ENCODE measurements at places on chromosomes 1 and 21.

DNA sequence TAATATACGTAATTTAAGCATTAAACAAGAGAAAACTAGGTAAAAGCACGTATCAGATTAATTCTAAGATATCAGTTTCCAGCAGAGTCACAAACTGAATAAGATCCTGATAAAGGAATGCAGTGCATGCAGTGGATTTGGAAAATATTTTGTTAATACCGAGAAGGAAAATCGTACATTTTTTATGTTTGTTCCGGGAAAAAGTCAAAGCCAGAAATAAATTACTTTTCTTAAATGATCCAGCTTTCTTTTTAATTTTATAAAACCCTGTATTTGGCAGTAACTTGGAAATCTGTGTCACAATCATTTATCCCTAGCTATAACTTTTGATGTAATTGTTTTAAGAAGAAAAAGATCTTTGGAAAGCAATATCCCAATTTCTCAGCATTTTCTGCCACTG, 955 bp downstream of the PALMD start:
- H3K36me3 ChIP-seq: no peaks in the 10 kb centered on the region
- DNase-seq: no peak
- H3K4me1 ChIP-seq: peaks cover 41% of the 10 kb centered on the region

GRCh38 chr1:36448530-36449056, 1.7 kb downstream of the OSCP1 start:
- DNase-seq: no peak
- peak overlapping the region; percentile 3 for H3K27ac ChIP-seq
- H3K4me3 ChIP-seq: peak overlapping the region; percentile 95

DNA sequence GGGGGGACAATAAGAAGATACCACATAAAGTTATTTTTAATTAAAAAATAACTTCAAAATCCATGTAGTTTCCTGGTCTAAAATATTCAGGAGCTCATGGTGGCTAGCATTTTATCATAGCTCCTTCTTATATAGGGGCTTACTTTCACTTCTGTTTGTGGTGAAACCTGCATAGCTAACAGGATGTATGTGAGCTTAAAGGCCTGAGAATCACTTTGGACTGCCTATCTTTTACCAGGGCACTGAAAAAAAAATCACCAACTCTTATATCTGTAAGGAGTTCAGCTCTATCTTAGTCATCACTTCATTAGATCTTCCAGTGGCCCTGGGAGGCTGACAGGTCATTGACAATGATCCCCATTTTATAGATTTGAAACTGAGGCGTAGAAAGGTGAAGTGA, 21.3 kb downstream of the UROD start:
- no peaks in the 10 kb centered on the region for H3K27me3 ChIP-seq
- H3K4me3 ChIP-seq: no peak overlapping the region
- no peak overlapping the region for H3K27ac ChIP-seq
- H3K4me1 ChIP-seq: no peaks in the 10 kb centered on the region
- DNase-seq: no peak

- H3K27me3 ChIP-seq: no peaks in the 10 kb centered on the region
These were observed 16.1 kb downstream of the ADORA1 start for GRCh38 chr1:203143641-203144040.

GRCh38 chr21:46412521-46413364, 45.9 kb upstream of the DIP2A start:
- peaks cover 6% of the 10 kb centered on the region for H3K36me3 ChIP-seq
- H3K4me3 ChIP-seq: no peak overlapping the region
- H3K4me1 ChIP-seq: peaks cover 5% of the 10 kb centered on the region
- H3K27ac ChIP-seq: peak overlapping the region; percentile 63
- H3K27me3 ChIP-seq: no peaks in the 10 kb centered on the region

GRCh38 chr1:78292361-78292760, 198.4 kb upstream of the PTGFR start:
- H3K27ac ChIP-seq: no peak overlapping the region
- no peak for DNase-seq
- peaks cover 5% of the 10 kb centered on the region for H3K27me3 ChIP-seq

GRCh38 chr1:222285526-222285925, 262.4 kb downstream of the HHIPL2 start:
- no peaks in the 10 kb centered on the region for H3K4me1 ChIP-seq
- no peaks in the 10 kb centered on the region for H3K36me3 ChIP-seq
- no peak for DNase-seq
- no peaks in the 10 kb centered on the region for H3K27me3 ChIP-seq
- H3K4me3 ChIP-seq: no peak overlapping the region

GRCh38 chr1:24387636-24388175, 25.9 kb downstream of the STPG1 start:
- no peaks in the 10 kb centered on the region for H3K36me3 ChIP-seq
- H3K4me1 ChIP-seq: peaks cover 15% of the 10 kb centered on the region
- no peak overlapping the region for H3K27ac ChIP-seq
- H3K4me3 ChIP-seq: no peak overlapping the region
- DNase-seq: no peak
- H3K27me3 ChIP-seq: no peaks in the 10 kb centered on the region

DNA sequence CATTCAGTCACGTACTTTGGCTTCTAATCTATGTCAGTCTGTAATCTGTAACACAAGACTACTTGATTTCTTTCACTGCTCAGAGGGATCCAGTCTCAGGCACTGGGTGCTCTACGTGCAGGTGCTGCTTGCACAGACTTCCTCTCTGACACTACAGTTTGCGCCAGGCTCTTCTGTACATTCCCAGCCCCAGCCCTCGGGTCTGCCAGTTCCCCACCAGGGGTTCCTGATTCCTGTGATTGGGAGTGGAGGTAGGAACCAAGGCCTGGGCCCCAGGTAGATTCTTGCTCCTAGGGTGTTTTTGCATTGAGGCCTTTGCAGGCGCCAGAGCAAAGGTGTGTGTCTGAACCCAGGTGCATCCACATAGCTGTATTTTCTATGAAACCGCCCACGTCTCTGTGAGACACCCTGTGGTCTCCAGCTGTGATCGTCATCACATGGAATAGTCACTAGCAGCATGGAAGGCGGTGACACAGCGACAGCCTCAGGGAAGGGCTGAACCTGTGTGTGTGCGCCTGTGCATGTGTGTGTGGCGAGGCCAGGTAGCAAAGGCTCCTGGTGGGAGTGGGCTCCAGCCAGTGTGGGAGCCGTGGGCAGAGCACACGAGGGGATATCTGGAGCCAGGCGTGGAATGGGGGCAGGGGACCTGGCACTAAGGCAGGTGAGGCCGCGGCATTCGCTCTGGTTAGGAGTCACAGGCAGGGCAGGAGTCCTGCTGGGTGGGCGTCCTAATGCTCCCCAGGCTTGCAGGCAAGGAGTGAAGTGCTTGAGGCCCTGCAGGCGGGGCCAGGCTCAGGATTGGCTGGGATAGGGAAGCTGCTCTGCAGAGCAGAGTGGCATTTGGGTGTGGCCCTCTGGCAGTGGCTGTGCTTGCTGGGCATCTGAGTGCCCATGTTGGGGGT, 5.2 kb downstream of the GJC2 start:
- H3K4me1 ChIP-seq: no peaks in the 10 kb centered on the region
- H3K36me3 ChIP-seq: no peaks in the 10 kb centered on the region
- H3K4me3 ChIP-seq: no peak overlapping the region
- no peak for DNase-seq
- H3K27ac ChIP-seq: peak overlapping the region; percentile 73
- H3K27me3 ChIP-seq: no peaks in the 10 kb centered on the region

DNA sequence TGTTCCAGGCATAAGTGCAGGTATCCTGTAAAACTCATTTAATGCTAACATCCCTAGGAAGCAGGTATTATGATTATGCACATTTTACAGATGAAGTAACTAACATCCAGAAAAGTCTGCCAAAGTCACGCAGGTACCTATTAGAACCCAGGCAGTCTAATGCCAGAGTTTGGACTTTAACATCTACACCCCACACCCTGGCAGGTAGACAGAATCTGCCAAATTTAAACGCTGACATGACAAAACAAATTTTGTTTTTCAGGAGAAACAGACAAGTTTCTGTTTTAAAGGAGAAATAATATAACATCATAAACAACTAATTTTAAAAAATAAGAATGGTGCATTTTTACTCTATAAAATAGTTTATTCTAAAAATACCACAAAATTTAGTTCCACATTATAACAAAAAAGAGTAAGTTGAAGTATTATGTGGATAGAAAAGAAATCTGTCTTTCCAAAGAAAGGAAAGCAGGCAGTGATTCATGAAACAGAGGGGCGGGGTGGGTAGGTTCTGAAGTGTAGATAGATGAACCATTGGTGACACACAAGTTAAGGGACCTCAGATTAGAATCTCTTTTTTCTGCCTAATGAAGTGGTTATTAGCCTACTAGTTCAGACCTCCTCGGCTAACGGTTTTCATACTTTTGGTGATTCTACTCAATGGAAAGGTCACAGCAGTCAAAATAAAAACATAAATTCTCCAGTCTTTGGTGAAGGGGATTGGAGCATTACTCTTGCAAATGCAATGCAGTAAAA, 1.7 kb downstream of the ASPM start:
- peak overlapping the region; percentile 94 for H3K4me3 ChIP-seq
- DNase-seq: no peak
- H3K36me3 ChIP-seq: peaks cover 16% of the 10 kb centered on the region
- peaks cover 43% of the 10 kb centered on the region for H3K4me1 ChIP-seq
- no peak overlapping the region for H3K27ac ChIP-seq

DNA sequence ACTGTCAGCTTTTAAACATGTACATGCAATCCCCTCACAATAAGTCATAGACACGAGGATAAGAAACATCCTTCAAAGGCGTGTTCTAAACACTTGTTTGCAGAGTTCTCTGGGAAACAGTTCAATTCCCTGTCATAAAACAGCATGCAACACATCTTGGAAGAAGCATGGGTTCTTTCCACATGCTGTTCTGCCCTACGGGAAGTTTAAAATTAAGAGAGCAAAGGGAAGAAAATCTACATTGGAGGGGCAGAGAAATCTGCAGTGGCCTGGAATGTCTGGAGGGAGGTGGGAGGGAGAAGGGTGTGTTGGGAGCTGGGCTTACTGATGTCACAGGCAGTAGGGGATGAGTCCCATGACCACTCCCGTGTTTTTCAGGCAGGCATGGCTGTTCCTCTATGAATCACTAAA, 98.3 kb upstream of the SLC2A1 start:
- no peaks in the 10 kb centered on the region for H3K27me3 ChIP-seq
- H3K4me3 ChIP-seq: no peak overlapping the region
- no peak for DNase-seq
- no peak overlapping the region for H3K27ac ChIP-seq

GRCh38 chr1:178344513-178345091, 152.2 kb downstream of the CLEC20A start:
- peak overlapping the region; percentile 77 for H3K4me3 ChIP-seq
- no peaks in the 10 kb centered on the region for H3K36me3 ChIP-seq
- H3K27me3 ChIP-seq: no peaks in the 10 kb centered on the region
- peak overlapping the region; percentile 85 for H3K27ac ChIP-seq
- DNase-seq: peak; percentile 9
- peaks cover 49% of the 10 kb centered on the region for H3K4me1 ChIP-seq
